ENCODE measurements at places on chromosomes 5 and 9.
A peak's percentile ranks its signal among the peaks of the same experiment; 100 is the strongest.

GRCh38 chr9:111961575-111961974 is 65.0 kb downstream of the UGCG start:
- DNase-seq: no peak

GRCh38 chr9:37928552-37929430 is 24.9 kb upstream of the SLC25A51 start:
- no peak for DNase-seq

- DNase-seq: no peak
These were observed at the start of gene FOXE1 for GRCh38 chr9:97853056-97853843. FOXE1 (plus strand) TSS chr9:97853226; CDS start chr9:97853915, 689 bp downstream.

GRCh38 chr5:132493821-132494220 is 3.2 kb upstream of the IRF1 start:
- no peak for DNase-seq

GRCh38 chr5:180080486-180081280 is 9.1 kb upstream of the RNF130 start:
- no peak for DNase-seq

- DNase-seq: no peak
These were observed 169.2 kb downstream of the AUH start for GRCh38 chr9:91192381-91193086.

GRCh38 chr5:14445013-14445412 is 136.6 kb upstream of the OTULINL start:
- peak; percentile 35 for DNase-seq

- peak; percentile 70 for DNase-seq
These were observed 53.9 kb upstream of the TMEM171 start for GRCh38 chr5:73066466-73066865.

All from AG08395 (cell line).